ENCODE measurements at places on chromosomes 12 and 14.

- DNase-seq: no peak
These were observed 268.7 kb upstream of the TBX3 start for GRCh38 chr12:114952573-114953271.

- no peak for DNase-seq
These were observed 68.8 kb upstream of the SLC8A3 start for GRCh38 chr14:70257526-70257925.

GRCh38 chr12:41213648-41214047, 25.5 kb downstream of the PDZRN4 start:
- no peak for DNase-seq

DNA sequence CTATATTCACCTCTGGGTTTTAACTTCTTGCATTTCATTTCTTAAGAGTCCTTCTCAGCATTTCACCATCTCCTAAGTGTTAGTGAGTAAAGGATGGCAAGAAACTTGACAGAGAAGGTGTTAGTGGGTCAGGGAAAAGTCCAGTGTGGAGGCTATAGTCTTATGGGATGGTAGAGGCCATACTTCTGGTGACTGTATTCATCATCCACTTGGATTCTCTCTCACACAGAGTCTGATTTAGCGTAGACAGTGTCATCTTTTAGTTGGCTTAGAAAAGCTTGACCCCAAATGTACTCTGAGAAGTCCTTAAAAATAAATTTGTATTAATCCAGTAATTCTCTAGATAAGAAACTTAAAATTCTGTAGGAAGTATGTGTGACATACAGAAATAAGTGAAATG, 232.4 kb upstream of the FBXO33 start:
- DNase-seq: no peak

DNA sequence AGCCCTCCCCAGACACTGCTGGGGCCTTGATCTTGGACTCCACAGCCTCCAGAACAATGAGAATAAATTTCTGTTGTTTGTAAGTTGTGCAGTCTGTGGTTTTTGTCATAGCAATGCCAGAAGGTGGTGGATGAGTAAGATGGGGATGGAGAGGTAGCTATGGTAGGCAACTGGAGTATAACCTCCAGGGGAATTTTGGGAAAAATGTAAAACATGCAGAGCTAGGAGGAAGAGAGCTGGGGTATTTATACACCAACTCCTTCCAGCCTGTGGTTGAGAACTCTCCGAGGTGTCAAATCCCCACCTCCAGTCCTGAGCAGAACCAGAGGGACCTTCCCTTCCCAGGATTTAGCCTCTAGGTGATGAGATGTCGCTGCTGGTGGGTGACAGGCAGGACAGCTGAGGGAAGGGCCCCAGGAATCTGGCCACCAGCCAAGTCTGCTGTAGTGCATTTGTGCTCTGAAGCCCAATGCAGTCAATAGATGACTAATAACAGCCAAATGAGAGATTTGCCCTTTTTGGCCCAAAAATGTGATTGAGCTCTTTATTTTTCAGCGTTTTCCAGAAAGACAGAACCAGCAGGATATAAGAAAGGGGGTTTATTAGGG, 19.1 kb upstream of the CEP170B start:
- no peak for DNase-seq

GRCh38 chr12:67651132-67651695, 2.7 kb downstream of the DYRK2 start:
- DNase-seq: no peak

DNA sequence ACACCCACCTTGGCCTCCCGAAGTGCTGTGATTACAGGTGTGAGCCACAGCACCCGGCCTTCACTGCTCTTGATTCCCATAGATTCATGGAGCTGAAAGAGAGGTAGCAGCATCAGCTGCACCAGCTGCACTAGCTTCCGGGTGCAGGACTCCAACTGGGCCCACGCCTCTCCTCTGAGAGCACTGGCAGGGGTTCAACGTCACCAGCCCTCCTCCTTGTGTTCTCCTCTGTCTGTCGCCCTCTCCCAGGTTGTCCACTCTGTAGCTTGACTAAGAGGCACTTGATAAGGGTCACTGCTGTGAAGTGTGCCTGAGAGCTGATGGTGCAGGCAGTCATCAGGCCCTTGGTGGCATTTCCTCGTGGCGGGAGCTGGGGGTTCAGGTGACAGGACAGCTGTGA, 28.3 kb downstream of the MLXIP start:
- DNase-seq: no peak

- DNase-seq: no peak
These were observed 43.3 kb upstream of the CSRP2 start for GRCh38 chr12:76921891-76922664.

DNA sequence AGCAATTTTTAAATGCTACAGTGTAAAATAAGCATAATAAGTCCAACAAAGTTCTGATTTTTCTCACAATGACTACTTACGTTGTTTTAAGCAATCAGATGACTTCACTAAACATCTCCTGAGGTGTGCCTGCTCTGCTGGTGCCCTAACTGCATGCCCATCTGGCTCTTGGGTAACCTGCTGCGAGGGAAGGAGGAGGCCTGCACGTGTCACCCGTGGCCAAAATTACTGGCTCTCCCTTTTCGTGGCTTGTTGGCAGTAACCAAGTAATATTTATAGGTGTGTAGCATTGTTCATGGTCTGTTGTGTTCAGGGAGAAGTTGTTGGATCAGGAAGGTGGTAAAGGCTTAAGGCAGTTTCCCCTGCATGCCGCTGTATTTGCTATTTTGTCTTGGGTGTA, 6.3 kb upstream of the NFKBIA start:
- no peak for DNase-seq

- DNase-seq: no peak
These were observed 163.0 kb downstream of the PTCSC3 start for GRCh38 chr14:36013483-36013882.

GRCh38 chr12:14771651-14772137, 31.6 kb downstream of the WBP11 start:
- DNase-seq: no peak

DNA sequence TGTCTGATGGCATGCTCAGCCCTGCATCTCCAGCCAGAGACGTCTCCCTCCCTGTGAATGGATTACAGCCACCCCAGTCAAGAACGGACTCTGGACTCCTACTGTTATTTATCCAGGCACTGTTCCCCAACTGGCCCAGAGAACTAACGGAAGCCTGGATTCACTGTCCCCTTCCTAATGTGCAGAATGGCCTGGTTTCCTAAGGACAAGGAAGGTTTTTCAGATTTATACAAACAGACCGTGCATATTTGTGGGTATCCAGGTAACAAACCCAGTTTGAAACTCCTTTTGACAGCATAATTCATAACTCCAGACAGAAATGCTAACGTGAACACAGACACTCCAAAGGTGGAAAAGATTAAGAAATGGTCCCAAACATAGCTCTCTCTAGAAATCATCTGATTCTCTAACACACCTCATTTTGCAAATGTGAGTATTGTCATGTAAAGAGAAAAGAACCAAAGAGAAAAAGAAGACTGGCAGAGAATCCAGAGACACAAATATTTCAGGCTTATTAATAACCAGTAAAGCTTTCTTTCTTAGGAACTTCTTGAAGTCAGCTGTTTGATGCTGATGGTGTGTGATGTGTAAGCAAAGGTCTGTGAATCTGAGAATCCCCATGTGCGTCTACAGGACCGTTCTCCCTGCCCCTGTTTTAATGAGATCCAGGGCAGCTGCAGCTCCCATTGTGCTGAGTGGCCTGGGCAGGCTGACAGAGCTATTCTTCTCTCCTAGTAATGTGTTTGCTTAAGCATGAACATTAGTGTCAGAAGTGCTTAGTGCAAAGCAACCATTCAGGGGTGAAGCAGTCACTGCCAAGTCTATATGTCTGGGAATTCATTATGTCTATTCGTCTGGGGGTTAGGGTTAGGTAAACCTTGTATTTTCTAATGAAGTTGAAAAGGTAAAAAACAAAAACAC, 86.8 kb upstream of the HIF1A start:
- no peak for DNase-seq

DNA sequence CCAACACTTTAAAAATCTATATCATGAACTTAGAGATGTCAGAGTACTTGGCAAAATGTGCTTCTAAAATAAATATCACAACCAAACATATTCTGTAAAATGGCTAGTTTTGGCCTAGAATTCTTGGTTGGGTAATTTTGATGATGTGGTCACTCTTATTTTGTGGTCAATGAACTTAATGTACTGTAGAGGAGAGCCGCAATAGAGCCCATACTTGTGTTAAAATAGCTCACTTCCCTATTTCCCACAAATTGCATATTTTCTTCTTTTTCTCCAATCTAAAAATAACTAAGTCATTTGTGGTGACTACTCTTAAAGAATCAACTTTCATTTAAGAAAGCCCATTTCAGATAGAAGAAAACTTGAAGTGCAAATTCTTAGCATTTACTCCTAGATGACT, 619.4 kb downstream of the CCER1 start:
- DNase-seq: no peak

DNA sequence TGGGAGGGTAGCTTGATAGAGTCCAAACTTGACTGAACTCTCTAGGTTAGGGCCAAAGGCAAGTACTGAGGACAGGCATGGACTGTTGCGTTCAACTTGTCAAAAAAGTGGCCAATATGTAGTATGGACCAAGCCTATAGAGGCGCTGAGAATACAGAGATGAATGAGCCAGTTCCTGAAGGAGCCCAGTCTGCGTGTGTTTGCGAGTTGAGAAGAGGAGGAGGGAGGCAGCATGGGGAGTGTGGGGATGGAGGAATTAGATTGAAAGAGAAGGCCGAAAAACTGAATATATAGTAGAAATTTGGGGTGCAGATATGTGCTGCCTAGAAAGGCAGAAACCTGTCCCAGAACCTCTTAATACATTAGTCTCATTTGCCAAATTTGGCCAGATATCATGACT, 412.4 kb downstream of the PCNX1 start:
- DNase-seq: no peak

- no peak for DNase-seq
These were observed 12.2 kb downstream of the TBX3 start for GRCh38 chr12:114671443-114672411.

- no peak for DNase-seq
These were observed 36.8 kb downstream of the RTRAF start for GRCh38 chr14:52026017-52026660.

GRCh38 chr14:90388437-90388836, 8.4 kb upstream of the CALM1 start:
- no peak for DNase-seq
